ENCODE measurements at places on chromosomes 16 and 17.

DNA sequence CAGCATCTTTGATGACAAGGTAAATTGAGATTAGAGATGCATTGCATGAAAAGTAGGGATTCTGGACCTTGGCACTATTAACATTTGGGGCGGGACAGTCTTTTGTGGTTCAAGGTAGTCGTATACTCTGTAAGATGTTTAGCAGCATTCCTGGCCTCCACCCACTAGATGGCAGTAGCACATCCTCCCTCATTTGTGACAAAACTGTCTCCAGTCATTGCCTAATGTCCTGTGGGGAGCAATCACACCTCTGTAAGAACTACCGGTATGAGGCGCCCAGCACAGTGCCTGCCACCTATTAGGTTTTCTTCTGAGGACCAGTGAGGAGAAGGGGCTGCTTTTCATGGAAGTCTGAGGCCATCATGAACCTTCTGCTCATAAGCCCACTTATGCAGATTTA, 180.8 kb downstream of the RBFOX1 start:
- no peak for DNase-seq

DNA sequence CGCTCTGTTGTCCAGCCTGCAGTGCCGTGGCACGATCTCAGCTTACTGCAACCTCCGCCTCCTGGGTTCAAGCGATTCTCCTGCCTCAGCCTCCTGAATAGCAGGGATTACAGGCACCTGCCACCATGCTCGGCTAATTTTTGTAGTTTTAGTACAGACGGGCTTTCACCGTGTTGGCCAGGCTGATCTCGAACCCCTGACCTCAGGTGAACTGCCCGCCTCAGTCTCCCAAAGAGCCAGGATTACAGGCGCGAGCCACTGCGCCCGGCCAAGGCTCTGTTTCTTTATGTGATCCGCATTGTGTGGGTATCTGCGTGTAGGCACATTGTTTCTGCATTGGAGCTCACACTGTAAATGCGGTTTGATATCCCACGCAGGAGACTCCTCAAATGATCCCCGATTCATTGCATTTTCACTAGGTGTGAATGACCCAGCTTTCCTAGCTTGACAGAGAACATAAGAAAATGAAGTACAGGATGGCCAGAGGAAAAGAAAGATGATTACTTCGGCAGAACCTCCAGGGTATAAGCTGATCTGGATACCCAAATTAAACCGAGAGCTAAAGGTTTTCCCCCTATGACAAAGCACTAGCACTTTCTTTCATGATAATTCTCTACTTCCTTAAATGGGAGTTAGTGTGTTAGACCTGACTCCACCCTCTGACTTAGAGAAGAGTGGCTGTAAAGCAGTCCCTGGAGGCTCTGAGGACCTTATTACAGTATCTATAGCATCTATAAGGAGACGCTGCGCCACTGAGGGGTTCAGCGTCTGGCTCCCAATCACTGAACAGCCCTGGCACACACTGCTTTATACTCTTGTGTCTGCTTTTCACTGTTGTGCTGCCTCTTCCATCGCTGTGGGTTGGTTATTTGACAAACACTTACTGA, 17.3 kb downstream of the COTL1 start:
- no peak for DNase-seq

GRCh38 chr17:77160091-77160874, 19.5 kb downstream of the SEC14L1 start:
- no peak for DNase-seq

DNA sequence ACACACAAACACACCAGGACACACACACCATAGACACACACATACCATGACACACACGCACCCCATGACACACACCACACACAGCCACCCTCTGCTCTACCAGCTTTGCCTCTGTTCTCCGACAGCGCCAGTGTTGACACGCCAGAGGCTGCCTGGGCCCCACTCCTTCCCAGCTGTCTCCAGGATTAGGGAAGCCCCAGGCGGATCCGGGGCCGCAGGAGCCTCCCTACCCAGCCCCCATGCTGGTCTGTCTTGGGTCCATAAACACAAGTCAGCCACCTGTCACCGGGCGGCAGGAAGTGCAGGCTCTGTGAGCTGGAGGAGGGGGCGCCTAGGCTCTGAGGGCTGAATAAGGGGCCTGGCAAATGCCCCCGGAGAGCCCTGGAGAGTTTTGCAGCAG, 10.5 kb downstream of the TBC1D16 start:
- no peak for DNase-seq

- DNase-seq: no peak
These were observed 7.1 kb downstream of the MINK1 start for GRCh38 chr17:4839965-4840892.

GRCh38 chr16:7509963-7510601, 177.4 kb downstream of the RBFOX1 start:
- no peak for DNase-seq

GRCh38 chr16:78503602-78504001, 404.1 kb downstream of the WWOX start:
- DNase-seq: no peak
